ENCODE measurements at places on chromosomes 2 and 18. TPM values are rescaled to one million over a fixed set of nuclear protein-coding genes. Genes with fewer than 3 reads are reported as not detected.

Gene GDF7
- total RNA-seq = 0.09 TPM

Gene OTOS
- total RNA-seq = not detected

Gene UGT1A4
- total RNA-seq = not detected

Gene ASAP2
- 39.8 TPM for total RNA-seq

Gene SERPINB13
- not detected for total RNA-seq

Gene ARL5A
- total RNA-seq = 22.1 TPM

Gene GPAT2
- not detected for total RNA-seq

Gene IL36B
- 0.37 TPM for total RNA-seq

Gene REG3G
- not detected for total RNA-seq

Gene TMEM185B
- 46.8 TPM for total RNA-seq

Gene TUBA4A
- total RNA-seq = 321 TPM

Gene TANC1
- total RNA-seq = 8.9 TPM
